ENCODE measurements at places on chromosomes 4 and X.

DNA sequence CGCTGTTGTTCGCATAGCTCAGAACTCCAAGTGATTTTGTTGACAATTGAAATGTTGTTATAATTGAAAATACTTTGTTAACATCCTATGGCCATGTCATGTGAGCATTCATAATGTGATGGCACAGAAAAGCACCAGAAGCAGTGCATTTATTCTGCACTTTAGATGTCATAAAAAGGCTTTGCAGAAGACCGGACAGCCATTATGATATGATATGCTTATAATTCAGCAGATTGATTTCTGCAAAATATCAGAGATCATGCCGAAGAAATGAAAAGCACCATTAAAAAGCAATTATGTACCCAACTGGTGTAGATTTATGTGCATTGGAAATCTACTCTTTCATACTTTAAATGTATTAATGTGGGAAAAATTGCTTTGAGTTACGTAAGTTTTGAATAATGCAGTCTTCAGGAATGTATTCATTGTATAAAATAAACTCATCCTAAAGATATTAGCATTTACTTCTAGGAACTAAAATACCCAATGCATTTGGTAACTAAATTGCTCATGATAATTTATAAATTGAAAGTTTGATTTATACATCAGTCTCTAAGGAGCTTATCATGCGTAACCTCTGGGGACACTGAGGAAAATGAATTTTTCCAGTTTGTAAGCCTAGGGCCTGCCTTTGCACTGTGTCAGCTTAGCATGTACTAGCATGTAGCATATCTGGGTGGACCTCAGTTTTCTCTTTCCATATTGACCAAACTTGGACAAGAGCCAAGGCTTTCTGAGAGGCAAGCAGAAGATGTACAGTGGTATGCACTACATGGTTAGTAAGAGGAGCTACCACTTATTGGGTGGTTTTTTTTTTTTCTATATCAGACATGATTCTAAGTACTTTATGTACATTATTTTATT, 43.6 kb downstream of the TLR10 start:
- DNase-seq: no peak

DNA sequence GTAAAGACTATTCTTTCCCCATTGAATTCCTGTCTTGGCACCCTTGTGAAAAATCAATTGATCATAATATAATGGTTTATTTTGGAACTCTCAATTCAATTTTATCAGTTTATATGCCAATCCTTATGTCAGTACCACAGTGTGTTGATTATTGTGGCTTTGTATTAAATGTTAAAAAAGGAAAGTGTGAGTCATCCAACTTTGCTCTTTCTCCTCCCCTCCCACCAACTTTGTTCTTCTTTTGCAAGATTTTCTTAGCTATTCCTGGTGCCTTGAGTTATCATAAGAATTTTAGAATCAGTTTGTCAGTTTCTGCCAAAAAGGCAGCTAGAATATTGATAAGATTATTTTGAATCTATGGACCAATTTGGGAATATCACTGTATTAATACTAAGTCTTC, 11.2 kb upstream of the RNF175 start:
- DNase-seq: no peak

- DNase-seq: no peak
Measured at GRCh38 chr4:38647101-38647819, 16.7 kb upstream of the KLF3 start.

- no peak for DNase-seq
Measured at GRCh38 chr4:156173937-156174336, 220.3 kb upstream of the CTSO start.

DNA sequence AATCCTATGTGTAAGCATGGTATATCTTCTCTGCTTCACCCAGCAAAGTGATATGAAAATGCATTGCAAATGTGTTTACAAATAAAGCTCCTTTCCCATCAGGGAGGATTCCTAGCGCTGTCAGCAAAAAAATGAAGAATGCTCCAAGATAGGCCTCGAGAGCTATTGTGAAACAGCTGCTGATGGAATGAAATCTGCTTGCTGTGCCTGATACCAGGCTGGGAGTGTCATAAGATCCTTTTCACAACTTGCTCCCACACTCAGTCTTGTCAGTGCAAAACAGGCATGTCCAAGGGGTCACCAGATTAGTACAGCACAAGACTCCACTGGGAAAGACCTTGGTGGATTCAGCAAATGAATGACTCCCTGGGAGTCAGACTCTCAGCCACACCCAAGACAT, 34.1 kb downstream of the HNRNPH2 start:
- no peak for DNase-seq

- no peak for DNase-seq
Measured at GRCh38 chrX:57364145-57364544, 77.6 kb downstream of the FAAH2 start.
